ENCODE measurements at places on chromosomes 2 and 18. TPM values are rescaled to one million over a fixed set of nuclear protein-coding genes. Genes with fewer than 3 reads are reported as not detected.

The PJVK gene
- total RNA-seq = 0.97 TPM

The CCL20 gene
- total RNA-seq = not detected

The ACADL gene
- not detected for total RNA-seq

The IL1RN gene
- total RNA-seq = not detected

The VIT gene
- total RNA-seq = not detected

Measured in GM23248 (cell line).